Right cardiac atrium (tissue), 5 donors: ENCODE measurements at places on chromosomes 7 and 10. TPM values are rescaled to one million over a fixed set of nuclear protein-coding genes. Genes with fewer than 3 reads are reported as not detected.

The PKD2L1 gene
- total RNA-seq, result not detected

The PTPRN2 gene
- 1.5 TPM for total RNA-seq

The CTNNA3 gene
- 67.7 TPM for total RNA-seq

The SCART1 gene
- total RNA-seq, result 0.82 TPM

The EBLN1 gene
- not detected for total RNA-seq

The CNNM1 gene
- 0.06 TPM for total RNA-seq

The GOLGA7B gene
- total RNA-seq, result 7.4 TPM

The LGI1 gene
- total RNA-seq, result not detected

The CHPF2 gene
- 26.5 TPM for total RNA-seq

GRCh38 chr7:87217983-87218653 lies 1.4 kb downstream of the TMEM243 start:
- no peak for DNase-seq

- no peak for DNase-seq
Measured at GRCh38 chr10:31686599-31686998, 242.0 kb downstream of the ARHGAP12 start.

GRCh38 chr10:131099028-131099726 lies 212.3 kb downstream of the TCERG1L start:
- DNase-seq, result no peak

- DNase-seq, result no peak
Measured at GRCh38 chr10:98885378-98885777, 350.3 kb downstream of the HPSE2 start.

GRCh38 chr7:20030915-20031362 lies 186.2 kb downstream of the MACC1 start:
- no peak for DNase-seq

DNA sequence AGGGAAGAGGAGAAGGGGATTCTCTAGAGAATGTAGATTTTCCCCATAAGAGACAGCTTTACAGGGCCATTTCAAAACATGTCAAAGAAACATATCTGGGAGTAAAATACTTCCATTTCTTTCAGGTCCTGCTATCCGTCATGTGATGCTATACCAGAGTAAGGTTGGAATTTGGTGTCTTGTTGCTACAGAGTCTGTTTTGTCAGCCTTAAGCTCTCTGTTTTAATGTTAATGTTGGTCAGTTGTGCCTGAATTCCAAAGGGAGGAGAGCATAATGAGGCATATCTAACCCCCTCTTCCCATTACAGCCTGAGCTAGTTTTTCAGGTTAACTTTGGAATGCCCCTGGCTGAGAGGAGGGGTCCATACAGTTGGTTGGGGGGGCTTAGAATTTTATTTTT lies 94.7 kb upstream of the CCDC71L start:
- no peak for DNase-seq

- DNase-seq, result no peak
Measured at GRCh38 chr10:103395754-103396066, 565 bp downstream of the ATP5MK start.

DNA sequence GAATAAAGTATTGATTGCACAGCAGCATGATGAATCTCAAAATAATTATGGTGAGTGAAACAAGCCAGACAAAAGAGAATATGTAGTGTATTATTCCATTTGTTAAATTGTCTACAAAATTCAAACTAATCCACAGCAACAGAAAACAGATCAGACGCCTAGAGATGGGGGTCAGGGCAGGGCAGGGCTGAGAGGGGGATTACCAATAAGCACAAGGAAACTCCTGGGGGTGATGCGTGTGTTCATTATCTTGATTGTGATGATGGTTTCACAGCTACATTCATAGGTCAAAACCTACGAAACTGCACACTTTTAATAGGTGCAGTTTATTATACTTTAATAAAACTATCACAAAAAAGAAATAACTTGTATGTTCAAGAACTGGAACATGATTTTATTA lies 132.7 kb upstream of the CDK6 start:
- no peak for DNase-seq

- peak; percentile 34 for DNase-seq
Measured at GRCh38 chr10:83373671-83374070, 765.6 kb upstream of the GHITM start.

DNA sequence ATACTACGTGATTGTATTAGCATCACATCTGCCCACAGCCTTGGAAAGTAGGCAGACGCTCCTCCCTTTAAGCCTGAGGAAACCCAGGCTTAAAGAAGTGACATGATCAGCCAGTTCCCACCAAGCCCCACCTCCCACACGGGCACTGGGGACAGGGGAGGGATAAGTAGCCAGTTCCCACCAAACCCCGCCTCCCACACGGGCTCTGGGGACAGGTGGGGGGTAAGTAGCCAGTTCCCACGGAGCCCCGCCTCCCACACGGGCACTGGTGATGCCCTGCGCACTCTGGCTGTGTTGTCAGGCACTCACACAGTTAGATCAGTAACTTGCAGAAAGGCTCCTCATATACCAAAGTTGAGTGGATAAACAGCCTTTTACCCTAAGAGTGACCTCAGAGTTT lies 606.8 kb downstream of the PTPRN2 start:
- no peak for DNase-seq

- DNase-seq, result no peak
Measured at GRCh38 chr10:5647507-5648240, 18.7 kb downstream of the ASB13 start.

- no peak for DNase-seq
Measured at GRCh38 chr10:29957236-29957635, 102.2 kb downstream of the JCAD start.

DNA sequence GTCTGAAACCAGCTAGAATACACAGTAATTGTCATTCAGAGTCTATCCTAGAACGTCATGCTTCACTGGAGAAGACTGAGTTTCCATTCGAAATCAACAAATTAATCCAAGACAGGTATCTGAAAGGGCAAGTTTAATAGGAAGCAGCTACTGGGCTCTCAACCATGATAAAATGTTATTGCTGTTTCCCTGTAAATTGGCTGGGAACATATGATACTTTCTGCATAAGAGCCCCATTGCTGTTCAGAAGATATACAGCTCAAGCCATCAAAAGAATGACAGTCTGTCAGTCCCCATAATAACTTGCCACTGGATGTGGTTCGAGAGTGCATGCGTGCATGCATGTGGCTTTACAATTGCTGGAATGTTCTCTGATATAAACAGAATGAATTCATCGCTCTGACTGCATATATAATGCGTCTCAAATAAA lies 129.0 kb downstream of the HIBADH start:
- no peak for DNase-seq

DNA sequence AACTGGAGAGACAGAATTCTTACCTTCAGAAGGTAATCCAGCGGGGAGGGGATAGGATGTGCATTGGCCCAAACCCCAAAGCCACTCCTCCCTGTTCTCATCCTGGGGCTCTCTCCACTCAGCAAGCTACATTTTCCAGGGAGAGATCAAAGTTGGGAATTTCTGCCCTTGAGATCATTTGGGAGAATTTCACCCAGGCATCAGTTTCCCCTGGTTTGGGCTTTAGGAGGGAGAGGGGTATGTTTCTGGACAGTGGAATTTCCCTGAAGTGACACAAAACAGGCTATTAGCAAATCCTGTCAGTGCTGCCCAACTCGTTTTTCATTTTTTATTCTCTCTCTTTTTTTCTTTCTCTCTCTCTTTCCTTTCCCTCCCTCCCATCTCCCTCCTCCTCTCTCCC lies 35.7 kb downstream of the CYP17A1 start:
- no peak for DNase-seq

DNA sequence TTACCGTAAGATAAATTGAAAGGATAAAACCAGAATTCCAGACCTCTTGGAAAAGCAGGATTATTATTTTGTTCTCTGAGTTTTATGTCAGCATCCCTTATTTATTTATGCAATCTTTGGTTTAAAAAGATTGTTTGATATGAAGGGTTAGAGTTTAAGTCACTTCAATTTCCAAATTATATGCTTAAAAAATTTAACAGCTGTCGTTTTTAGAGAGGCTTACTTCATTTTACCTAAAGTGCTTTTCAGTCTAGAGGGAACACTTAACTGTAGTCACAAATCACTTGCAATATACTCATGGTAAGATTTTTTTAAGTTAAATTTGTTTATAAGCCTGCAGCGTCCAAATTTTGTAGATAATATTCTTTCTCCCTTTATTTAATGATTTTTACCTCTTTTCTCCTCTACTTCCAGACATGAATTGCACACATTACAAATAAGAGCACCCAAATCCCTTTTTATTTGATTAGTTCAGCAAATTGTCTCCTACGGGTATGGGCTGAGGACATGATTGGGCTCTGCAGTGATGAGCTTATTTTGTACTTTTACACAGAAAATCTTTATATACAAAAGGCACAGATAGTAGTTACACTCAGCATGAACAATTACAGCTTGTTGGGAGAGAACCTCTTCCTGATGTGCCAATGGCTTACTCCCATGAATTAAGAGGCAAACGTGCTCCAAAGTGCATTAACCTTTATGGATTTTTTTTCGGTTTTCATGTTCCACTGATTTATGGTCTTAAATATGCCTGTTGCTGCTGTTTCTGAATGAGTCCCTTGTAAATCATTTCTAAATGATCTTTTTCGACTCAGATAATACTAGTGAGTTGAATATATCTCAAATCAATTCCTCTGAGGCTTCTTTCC lies 319.3 kb upstream of the LRGUK start:
- no peak for DNase-seq

DNA sequence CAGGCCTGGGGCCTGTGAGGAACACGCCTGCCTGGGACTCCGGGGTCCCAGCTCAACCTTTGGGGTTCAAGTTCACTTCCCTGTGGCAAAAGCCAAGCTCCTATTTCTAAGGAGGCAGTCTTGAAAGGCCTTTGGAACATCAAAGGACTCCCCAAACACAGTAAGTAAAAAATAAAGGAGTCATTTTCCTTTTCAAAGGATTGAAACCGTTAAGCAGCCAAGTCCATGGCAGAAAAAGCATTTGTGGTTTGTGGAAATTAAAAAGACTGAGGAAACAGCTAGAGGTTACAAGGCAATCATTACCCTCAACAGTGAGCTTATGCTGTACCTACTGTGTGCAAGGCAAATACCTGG lies 200.8 kb downstream of the MYOF start:
- DNase-seq, result no peak

DNA sequence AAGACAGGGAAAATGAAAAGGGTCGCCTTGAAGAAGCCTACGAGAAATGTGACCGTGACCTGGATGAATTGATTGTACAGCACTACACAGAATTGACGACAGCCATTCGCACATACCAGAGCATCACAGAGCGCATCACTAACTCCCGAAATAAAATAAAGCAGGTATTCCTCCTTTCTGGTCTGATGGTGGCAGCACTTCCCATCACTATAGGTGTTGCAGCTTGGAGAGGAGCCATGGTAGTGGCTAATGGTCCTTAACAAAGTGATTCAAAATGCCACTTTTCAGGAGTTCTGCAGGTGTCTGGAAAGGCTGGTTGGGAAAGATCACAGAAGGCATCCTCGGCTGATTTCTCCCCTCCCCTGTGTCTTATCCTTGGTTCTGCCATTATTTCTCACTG lies 22.1 kb downstream of the EXOC4 start:
- DNase-seq, result no peak

DNA sequence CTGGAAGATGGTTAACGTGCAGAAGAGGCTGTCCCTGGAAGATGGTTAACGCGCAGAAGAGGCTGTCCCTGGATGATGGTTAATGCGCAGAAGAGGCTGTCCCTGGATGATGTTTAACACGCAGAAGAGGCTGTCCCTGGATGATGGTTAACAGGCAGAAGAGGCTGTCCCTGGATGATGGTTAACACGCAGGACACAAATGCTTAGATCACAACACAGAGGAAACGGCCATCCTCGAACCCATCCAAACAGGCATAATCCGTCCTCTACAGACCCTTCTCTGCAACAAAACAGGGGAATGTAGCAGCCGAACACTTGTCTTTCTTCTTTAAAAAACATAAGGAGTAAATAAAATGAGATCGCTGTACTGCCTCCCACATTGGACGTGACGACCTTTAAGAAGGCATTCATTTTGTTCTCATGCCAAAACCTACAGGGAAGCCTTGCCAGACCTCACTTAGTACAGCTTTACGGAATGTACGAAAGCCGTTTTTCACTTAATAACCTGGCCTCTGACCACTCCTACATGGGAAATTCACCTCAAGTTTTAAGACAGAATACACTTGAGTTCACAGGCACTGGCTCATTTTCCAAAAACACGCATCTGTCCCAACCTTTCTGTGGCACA lies 245.2 kb downstream of the ZMYND11 start:
- no peak for DNase-seq

- no peak for DNase-seq
Measured at GRCh38 chr7:64651632-64652165, 14.2 kb upstream of the ZNF107 start.

GRCh38 chr10:78805176-78805575 lies 263.6 kb upstream of the ZMIZ1 start:
- peak; percentile 89 for DNase-seq
